Activated CD4-positive, alpha-beta T cell treated with anti-CD3 and anti-CD28 coated beads, Interleukin-2, amount 10 ng/mL, durations not matched to agents 7 days and 5 days (primary cell): ENCODE measurements at places on chromosomes 12 and 14.

DNA sequence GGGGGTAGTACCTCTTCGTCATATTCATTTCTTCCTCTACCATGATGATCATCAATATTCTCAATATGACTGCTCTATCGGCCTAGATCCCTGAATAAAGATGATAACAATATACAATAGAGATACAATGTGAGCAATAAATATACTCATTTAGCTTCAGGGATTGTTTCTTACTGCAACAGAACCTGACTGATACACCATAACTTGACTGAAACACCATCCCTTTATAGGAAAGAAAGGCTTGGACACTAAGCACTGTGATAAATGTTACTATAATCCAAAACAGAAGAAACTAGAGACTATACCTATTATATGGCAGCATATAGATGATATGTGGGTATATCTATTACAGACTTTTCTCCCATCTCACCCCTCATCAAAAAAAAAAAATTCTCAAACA is 1.2 kb upstream of the RHOJ start:
- DNase-seq: no peak

DNA sequence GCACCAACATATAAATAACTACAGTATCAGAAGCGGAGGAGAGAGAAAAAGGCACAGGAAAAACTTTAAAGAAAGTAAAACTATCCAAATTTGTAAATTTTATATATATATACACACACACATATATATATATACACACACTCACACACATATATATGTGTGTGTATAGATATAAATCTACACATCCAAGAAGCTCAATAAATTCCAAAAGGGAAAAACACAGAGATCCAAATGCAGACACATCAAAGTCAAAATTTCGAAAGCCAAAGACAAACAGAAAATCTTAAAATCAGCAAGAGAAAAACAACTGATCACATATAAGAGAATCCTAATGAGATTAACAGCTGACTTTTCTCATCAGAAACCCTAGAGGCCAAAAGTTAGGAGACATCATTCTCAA is 37.3 kb downstream of the PARP11 start:
- no peak for DNase-seq

DNA sequence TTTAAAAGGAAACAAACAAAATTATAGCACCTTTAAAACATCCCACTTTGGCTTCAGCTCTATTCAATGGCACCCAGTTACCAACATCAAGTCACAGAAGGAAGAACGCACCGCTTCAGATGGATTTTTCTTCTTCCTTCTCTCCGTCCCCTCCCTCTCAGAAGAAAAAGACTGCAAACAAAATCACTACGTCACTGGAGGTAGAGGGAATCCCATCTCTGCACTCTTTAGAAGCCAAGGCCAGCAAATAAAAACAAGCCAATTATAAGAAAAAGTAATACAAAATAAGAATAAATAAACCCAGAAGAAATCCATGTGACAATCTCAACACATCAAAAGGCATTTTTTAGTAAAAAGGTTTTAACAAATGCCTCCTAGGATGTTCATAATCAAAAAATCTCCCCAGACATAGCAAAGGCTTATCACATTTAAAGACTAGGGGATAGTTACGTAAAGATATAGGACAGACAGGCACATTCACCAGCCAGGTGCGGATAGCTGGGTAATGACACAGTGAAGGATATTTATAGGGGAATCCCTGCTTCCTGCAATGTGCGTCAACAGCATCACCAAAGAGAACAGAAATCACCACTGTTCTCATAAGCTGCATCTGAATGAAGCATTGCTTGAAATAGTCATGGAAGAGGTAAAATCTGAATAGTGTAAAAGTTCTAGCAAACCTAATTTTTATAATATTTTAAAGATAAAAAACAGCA is 89.4 kb downstream of the R3HDM2 start:
- no peak for DNase-seq

- peak; percentile 92 for DNase-seq
These were observed 11.0 kb downstream of the PDE1B start for GRCh38 chr12:54560374-54560858.

DNA sequence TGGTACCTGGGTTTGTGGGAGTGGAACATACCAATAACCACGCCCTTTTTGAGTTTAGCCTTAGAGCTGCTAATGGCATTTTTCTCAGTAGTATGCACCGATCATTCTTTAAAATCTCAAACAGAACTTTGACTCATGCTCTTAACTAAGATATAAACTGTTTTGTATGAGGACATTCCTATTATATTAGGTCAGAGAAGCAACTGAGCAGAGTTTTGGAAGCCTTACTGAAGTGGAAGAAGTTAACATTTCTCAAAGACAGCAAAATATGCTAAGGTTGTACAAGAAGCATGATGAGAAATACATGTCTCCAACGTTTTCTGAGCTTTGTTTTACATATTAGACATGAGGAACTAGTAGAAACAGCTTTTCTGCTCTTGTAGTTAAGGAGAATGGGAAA is 819.2 kb downstream of the FSCB start:
- DNase-seq: no peak
